Stimulated activated CD8-positive, alpha-beta memory T cell treated with anti-CD3 and anti-CD28 coated beads, Interleukin-2, amount 100 ng/mL, for 1 hour (primary cell): ENCODE measurements at places on chromosomes 2 and 18.

GRCh38 chr2:239146011-239146641 is 254.7 kb downstream of the HDAC4 start:
- DNase-seq: no peak

GRCh38 chr2:177021706-177022343 is 190.8 kb upstream of the HNRNPA3 start:
- DNase-seq: no peak

GRCh38 chr2:85534099-85534498 is 4.9 kb upstream of the MAT2A start:
- DNase-seq: no peak

GRCh38 chr18:11747731-11748130 is 58.7 kb downstream of the GNAL start:
- DNase-seq: no peak

DNA sequence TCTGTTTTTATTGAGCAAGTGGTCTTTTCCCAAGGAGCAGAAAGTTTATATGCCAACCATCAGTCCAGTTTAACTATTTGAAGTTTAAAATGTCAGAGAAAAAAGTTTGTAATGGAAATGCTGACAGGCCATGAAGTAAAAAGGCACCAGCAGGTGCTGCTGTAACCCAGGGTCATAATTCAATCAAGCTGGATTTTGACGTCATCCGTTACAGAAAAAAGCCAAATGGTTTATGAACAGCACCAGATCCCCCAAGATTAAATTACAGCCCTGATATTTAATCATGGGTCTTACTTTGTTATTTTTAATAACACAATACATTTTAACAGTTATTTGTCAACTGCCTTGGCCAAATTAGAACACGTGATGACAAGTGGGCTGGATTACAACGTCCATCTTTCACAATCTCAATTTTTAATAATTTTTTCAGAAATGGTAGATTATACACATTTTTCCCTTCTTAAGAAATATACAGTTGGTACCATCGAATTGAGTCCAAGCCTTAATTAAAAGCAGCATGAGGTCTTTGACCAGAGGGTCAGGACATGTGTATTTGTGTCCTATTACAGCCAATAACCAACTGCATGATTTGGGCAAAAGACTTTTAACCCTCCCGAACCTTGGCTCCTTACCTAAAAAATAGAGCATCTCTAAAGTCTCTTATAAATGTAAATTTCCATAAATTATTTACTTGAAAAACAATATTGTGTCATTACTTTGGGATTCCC is 10.0 kb downstream of the TCF4 start:
- DNase-seq: no peak

DNA sequence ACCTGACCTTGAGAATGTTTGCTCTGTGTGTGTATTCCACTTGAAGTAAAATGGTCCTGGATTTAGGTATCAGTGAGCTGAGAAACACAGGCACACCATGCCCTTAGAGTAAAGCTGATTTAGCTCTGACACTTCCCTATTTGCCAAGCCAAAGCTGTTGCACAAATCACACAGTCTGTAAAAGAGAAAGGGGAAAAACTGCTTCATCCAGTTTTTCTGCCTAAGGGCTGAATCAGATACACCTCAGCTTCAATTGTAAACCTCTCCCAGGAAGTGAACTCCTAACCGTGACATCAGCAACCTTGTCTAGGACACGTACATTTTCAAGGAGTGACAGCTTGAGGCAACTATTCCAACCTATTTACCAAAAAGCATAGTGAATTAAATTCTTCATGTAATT is 150.4 kb downstream of the NR4A2 start:
- no peak for DNase-seq

- DNase-seq: no peak
Observed at GRCh38 chr2:37895140-37895539, 29.9 kb upstream of the RMDN2 start.

GRCh38 chr2:212548455-212548819 is 9.8 kb upstream of the ERBB4 start:
- DNase-seq: no peak

DNA sequence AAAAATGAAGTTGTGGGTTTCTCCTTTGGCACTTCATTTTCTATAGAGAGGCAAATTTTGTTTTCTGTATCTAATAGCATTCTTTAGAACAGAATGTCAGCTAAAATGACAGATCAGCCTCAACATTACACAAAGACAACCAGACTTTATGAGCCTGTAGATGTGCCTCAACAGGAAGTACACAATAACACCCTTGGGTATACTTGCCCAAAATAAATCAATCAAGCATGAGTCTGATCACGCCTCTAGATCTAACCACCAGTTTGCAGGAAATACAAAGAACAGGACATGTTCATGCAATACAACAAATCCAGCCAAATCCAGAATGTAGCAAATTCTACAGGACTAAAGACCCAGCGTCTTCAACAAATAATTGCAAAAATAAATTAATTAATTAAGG is 11.2 kb upstream of the DAPL1 start:
- DNase-seq: no peak

- DNase-seq: no peak
Observed at GRCh38 chr2:151872463-151872862, 44.2 kb upstream of the ARL5A start.
